ENCODE measurements at places on chromosomes 6 and 20.

- no peak for DNase-seq
Measured at GRCh38 chr6:33571637-33572316, 8.3 kb downstream of the BAK1 start.

DNA sequence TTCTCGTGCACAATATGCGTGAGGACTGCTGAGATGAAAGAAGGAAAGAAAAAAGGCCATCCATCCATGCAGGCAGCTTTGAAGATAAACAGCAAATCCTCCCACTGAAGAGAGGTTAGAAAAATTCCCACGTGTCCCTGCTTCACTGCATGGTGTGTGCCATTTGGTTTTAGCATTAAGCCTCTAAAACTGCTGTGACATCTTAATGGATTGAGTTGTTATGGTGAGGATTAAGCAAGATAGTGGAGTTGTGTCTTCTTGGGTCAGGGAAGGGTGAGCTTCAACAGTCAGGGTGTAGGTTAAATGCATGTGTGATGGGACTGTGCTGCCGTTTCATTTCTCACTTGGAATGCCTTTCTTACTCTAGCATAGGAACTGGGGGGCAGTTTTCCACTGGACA lies 50.5 kb downstream of the ZNF831 start:
- no peak for DNase-seq

DNA sequence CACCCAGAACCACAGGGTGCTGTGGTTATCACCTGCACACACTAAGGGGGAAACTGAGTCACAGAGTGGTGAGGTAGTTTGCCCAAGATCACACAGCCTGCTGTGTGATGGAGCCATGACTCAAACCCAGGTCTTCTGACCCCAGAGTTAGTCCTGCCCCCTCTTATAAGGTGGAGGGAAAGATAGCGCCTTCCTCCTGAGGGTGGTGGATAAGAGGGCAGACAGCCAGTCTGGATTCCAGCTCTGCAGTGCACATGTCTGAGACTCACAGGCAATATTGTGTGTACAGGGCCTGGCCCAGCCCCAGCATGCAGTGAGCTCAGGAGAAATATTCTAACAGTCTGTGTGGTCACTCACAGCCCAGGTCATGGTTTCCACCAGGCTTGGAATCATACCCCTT lies 393.7 kb downstream of the CDH4 start:
- no peak for DNase-seq

DNA sequence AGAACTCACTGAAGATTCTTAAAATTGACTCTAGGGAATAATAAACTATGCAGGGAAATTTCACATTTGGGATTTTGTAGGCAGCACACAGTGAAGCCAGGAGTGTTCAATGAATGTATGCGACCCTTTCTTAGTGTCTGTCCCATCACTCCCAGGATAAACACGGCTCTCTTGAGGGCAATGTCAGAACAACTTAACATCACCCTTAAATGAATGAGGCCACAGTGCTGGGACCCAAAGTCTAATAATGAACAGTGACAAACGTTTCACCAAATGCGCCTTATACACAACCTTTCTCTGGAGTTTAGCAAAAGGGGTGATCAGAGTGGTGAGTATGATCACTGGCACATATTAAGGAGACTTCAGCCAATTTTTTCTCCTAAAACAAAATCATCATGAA lies 237.3 kb downstream of the CLVS2 start:
- no peak for DNase-seq

GRCh38 chr6:4608361-4609115 lies 167.7 kb upstream of the CDYL start:
- peak; percentile 97 for DNase-seq

DNA sequence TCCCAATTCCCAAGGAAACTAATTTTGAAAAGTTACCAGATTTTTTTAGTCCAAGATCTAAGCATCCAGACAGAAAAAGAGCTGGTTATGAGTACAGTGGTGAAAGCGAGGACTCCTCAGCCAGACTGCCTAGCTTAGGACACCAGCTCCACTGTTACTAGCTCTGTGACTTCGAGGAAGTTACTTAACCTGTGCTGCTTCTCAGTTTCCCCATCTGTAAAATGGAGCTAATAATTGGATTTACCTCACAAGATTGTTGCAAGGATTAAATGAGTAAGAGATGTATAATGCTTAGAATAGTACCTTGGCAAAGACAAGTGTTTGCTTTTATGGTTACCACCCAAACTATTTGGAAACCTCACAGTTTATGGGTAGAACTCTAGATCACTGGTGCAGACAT lies 1.1 kb downstream of the NT5DC1 start:
- no peak for DNase-seq

DNA sequence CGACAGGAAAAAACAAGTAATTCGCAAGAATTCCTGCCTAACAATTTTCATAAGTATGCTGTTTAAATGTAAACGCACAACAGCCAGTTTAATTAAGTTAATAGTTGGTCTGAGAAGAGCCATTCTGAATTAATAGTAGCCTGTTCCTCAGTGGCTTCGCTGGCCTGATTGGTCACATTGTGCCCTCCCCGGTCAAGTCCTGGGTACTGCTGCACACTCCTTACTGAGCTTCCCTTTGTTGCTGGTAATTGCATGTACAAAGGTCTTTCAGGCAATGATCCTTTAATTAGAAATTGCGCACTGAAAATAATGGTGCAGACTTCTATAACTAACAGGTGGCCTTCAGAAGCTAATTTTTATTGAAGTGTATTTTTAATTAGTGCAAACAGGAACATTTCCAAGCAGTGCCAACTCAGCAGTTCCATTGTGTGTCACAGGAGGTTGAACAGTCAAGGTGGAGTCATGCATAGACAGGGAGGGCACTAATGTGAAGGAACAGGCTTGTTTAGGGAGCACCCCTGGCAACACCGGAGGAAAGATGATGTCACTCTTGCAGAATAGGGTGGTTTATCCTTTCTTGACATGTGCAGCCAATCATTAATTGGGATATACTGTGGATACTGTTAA lies 92.6 kb upstream of the SLC22A23 start:
- no peak for DNase-seq

GRCh38 chr20:10654630-10655029 lies 19.2 kb downstream of the JAG1 start:
- no peak for DNase-seq

GRCh38 chr6:93123585-93123984 lies 295.8 kb downstream of the EPHA7 start:
- DNase-seq = no peak

DNA sequence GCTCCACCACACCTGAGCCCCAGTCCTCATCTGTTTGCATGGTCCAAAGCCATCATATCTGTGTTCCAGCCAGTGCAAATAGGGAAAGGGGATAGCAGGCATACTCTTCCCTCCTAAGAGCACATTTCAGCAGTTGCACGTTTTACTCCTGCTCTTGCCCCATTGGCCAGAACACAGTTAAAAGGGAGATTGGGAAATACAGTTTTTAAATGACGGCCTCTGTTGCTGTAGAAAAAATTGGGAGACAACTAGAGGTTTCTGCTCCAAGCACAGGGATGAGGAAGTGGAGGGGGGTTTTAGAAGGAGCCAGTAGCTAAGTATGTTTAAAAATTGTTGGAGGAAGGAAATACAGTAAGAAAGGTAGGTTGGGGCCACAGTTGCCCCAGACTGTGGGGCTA lies 14.6 kb upstream of the STK35 start:
- no peak for DNase-seq

- no peak for DNase-seq
Measured at GRCh38 chr6:127383988-127384387, 40.6 kb upstream of the ECHDC1 start.

- no peak for DNase-seq
Measured at GRCh38 chr6:2950713-2951112, 20.7 kb downstream of the SERPINB6 start.

- no peak for DNase-seq
Measured at GRCh38 chr6:31712296-31712695, 2.9 kb upstream of the LY6G6D start.

DNA sequence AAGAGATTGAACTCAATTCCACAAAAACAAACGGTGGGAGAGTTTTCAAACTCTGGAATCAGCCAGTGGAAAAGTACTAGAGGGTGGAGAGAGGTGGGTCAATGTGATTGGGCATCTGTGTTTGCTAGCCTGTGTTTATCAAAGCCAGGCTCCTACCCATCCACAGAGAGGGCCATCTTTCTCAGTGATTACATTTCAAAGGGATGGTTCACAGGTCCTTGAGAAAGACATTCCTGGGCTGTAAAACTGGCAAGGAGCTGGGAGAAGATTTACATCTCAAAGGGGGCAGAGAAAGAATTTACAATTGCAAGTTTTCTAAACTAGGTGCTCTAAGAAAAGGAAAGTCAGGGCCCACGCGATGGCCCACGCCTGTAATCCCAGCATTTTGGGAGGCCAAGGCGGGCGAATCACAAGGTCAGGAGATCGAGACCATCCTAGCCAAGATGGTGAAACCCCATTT lies 146.8 kb upstream of the UST start:
- DNase-seq = no peak

- peak; percentile 64 for DNase-seq
Measured at GRCh38 chr20:44683263-44684046, 31.7 kb upstream of the CCN5 start.

DNA sequence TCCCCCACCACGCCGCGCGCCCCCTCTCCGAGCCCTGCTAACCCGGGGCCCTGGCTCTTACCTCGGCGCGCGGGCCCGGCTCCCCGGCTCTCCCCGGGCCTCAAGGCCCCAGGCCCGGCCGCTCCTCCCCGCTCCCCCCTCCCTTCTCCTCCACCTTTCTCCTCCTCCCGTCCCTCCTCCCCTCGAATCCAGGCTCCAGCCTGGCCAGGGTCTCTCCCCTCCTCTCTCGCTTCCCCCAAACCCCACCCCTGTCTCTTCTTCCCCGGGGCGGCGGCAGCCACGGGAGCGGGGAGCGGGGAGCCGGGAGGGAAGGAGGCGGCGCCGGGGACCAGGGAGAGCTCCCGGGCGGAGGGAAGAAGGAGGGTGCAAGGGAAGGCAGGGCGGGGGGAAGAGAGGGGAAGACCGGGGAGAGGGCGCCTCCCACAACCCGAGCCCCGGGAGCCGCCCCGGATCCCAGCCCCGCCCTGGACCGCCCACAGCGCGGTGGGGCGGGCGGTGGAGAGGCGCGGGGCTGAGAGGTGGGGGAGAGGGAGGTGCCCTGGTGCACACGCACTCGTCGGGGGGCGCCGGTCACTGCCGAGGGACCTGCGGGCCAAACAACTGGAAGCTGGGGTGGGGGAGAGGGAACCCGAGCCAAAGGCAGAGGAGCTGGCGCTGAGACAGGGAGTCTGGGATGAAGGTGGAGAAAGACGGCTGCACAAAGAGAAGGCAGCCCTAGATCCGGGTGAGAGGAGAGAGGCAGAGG lies at the start of gene GABBR1:
Gene GABBR1, minus strand, starts transcription at position 395 of the 745 bp plus-strand sequence. CDS start 798 bp downstream, outside the sequence.
- DNase-seq = peak; percentile 81

- peak; percentile 53 for DNase-seq
Measured at GRCh38 chr20:20427227-20427864, 59.4 kb downstream of the INSM1 start.

GRCh38 chr6:42819803-42820511 lies 38.1 kb downstream of the BICRAL start:
- DNase-seq = peak; percentile 69

DNA sequence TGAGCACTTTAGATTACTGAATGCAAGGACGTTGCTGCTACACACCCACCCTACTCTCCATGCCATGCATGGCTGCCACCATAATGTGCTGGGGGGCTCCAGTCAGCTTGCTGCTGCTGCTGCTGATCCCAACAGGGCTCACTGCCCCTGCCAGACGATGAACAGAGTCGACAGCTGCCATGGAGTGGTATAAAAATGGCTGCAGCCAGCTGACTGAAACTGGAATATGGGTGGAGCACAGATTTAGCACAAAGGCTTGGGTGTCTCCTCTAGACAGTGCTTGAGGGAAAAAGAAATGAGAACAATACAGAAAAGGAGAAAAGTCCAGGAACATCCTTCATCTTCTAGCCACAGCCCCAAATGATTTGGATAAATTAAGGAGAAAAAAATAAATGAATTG lies 150.7 kb downstream of the PDSS2 start:
- DNase-seq = peak; percentile 24

- DNase-seq = peak; percentile 82
Measured at GRCh38 chr20:58892141-58892931, 39.8 kb downstream of the GNAS start.

DNA sequence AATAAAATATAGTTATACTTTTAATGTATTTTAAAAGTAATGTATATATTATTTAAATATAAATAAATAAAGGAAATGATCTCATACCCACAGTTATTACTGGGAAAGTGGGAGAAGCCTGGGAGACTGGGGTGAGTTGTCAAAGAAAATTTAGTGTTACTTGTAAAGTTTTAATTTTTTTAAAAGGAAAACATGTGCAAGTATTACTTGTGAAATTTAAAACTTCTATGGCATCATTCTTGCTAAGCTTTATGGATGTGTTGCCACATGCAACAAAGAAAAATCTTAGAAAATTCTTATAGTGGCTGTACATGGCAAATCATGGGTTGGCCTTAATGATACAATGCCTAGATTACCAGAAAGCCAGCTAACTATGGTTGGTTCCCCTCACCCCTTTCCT lies 194.0 kb upstream of the KCNK16 start:
- no peak for DNase-seq

GRCh38 chr6:44034391-44034861 lies 92.8 kb downstream of the MRPL14 start:
- no peak for DNase-seq

DNA sequence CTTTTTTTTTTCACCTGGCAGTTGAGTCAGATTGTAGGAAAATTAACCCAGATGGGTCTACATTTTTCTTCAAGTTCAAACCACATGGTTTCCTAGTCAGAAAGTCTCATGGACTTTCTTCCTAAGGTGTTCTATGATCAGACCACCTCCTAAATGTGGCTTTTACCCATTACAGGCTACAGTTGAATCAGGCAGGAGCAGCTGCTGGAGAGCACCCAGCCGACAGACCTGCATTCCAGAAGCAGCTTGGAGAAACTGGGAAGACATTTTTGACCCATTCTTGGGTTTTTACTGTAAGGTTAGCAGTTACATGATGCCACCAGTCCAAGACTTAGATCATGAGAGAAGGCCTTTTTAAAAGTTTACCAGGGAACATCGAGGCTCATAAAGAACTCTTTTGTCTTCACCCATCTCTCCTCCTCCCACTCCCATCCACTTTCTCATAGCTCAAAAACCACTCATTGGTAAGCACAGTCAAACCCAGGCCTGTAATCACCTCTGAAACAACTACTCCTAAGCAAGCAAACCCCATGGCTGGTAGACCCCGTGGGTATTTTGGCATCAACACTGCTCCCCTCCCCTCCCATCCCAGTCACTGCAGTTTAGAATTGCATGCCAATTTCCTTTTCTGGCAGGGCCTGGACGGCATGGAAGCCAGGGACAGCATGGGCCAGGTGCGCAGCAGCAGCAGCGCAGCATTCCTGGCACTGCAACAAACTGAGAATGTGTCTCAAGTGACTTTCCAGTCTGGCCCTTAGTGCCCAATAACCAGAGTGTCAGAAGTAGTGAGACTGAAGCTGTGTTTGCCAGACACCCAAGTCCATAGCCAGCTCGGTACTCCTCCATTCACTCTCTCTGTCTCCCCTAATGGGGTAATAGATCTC lies 113.7 kb downstream of the CLIC5 start:
- DNase-seq = no peak

GRCh38 chr6:101231606-101232235 lies 161.8 kb upstream of the GRIK2 start:
- DNase-seq = peak; percentile 21

DNA sequence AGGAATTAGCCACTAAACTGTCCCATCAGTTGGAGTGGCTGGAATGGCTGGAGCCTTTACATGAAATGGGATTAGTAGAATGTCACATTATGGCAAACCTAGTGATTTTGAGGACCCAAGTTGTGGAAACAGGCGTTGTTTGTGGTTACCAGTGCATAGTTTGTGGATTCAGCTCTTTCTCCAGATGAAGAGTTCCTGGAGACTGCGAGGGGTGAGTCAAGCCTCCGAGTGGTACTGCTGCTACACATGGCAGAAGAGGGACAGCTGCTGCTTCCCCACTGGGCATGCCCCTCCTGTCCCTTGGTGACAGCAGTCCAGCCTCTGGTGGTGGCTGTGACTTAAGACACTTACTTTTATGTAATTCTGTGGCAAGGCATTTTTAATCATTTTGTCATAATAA lies 94.2 kb upstream of the SCP2D1 start:
- DNase-seq = no peak
